ENCODE measurements at places on chromosomes 6 and 20.

GRCh38 chr6:96811136-96811535, 26.1 kb downstream of the GPR63 start:
- no peak for DNase-seq

- DNase-seq = no peak
Observed at GRCh38 chr20:58938541-58938940, 42.5 kb upstream of the NELFCD start.

GRCh38 chr6:125154761-125155135, 1.2 kb downstream of the TPD52L1 start:
- peak; percentile 29 for DNase-seq

- no peak for DNase-seq
Observed at GRCh38 chr6:170062209-170062914, 228.5 kb downstream of the DLL1 start.

DNA sequence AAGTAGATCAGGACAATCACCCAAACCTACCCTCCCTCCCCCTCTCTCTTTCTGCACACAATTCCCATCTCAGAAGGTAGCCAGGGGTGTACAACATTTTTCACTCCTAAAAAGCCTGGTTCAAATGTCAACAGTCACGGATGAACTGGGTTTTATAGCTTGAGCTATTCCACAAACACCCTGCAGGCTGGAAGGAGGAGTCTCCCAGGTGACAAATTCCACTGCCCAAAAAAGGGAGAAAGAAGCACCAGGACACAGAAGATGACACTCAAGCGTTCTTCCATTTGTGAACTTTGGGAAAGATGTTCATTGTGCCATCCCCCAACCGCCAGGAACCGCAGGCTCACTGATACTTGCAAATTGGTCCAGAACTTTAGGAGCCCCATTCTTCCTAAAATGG, 111.5 kb upstream of the NFATC2 start:
- DNase-seq = no peak

- DNase-seq = no peak
Observed at GRCh38 chr6:131765804-131766135, 42.0 kb upstream of the ENPP1 start.

Measured in NCI-H2081 (cell line).